GDM1 (cell line): ENCODE measurements at places on chromosomes 11 and 22.

GRCh38 chr11:88604260-88604659 is 266.7 kb upstream of the CTSC start:
- DNase-seq = no peak

GRCh38 chr11:130486987-130487923 is 38.8 kb downstream of the ADAMTS15 start:
- no peak for DNase-seq

DNA sequence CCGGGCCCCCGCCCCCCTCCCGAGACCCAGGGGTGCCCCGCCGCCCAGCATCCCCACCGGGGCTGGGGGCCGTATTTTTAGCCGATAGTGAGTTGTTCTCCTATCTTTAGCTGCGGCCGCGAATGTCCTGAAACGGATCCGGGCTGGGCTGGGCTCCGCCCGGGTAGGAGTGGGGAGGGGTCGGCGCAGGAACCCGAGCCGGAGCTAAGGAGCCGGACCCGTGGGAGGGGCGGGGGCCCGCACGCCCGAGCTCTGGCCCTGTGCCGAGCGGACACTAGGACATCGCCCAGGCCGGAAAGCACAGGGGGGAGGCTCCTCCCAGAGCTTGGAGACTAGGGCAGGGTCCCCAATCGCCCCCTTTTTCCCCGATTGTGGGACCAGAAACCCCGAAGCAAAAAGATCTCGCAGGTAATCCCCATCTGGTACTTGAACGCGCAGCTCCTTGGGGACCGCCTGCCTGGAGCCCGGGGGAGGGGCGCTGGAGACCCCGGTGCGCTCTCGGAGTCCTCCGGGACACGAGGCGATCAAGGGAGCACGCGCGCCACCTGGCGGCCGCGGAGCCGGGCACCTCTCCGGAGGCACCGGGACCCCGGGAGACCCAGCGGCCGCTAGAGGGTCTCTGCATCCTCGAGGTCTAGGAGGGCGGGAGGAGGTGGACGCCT is 669 bp downstream of the CDC42EP2 start:
- DNase-seq = peak; percentile 56

- no peak for DNase-seq
Measured at GRCh38 chr22:34255042-34255441, 334.8 kb upstream of the LARGE1 start.

DNA sequence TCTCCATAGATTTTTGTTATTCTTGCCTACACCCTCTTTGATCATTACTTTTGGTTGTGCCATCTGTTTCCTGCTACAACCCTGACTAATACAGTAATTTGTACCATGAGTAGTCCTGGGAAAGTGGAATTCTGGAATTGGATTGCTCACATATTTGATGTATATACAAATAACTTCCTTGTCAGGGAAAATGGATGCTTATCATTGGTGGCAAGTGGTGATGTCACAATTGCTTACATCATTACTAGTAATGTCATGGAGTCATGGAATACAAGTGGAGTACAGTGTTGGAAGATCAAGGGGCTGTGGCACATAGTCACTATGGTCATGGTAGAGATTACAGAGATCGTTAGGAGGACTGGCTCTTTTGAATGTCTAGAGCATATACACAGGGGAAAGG is 24.4 kb downstream of the AASDHPPT start:
- no peak for DNase-seq

DNA sequence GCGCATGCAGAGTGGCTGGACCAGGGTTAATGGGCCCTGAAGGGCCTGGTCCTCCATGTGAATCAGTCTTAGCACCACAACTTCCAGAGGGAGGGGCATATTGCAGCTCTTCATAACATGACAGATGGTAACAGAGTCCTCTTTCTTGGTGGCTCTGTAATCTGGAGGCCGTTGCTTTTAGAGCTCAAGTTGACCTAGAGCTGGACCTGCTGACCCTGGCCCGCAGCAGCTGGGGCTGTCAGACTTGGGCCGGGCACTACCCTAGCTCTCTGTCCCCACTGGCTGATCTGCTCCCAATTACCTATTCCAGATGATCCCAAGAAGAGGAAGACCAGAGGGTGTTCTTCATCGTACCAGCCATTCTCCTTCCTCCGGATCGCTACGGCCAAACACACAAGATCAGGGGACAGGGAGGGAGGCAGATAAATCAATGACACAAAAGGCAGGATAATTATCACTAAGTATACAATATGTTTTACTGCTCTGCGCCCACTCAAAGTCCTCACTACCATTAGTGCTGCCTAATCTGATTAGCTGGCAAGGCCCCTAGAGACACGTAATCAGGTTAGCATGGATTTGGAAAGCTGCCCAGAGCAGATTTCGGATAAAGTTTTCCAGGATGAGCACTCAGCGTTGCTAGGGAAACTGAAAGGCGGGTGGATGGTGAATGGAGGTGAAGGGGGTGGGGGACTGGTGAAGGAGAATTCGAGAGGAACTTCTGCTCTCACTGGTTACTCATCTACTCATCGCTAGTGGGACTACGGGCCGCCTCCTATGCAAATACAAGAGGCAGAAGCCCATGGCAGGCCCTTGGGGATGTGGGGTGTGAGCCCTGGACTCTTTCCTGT is 64.5 kb upstream of the PHOX2A start:
- no peak for DNase-seq

- no peak for DNase-seq
Measured at GRCh38 chr22:22770280-22770871, 117.2 kb upstream of the IGLL5 start.

- DNase-seq = no peak
Measured at GRCh38 chr11:133081730-133082452, 450.4 kb downstream of the OPCML start.

DNA sequence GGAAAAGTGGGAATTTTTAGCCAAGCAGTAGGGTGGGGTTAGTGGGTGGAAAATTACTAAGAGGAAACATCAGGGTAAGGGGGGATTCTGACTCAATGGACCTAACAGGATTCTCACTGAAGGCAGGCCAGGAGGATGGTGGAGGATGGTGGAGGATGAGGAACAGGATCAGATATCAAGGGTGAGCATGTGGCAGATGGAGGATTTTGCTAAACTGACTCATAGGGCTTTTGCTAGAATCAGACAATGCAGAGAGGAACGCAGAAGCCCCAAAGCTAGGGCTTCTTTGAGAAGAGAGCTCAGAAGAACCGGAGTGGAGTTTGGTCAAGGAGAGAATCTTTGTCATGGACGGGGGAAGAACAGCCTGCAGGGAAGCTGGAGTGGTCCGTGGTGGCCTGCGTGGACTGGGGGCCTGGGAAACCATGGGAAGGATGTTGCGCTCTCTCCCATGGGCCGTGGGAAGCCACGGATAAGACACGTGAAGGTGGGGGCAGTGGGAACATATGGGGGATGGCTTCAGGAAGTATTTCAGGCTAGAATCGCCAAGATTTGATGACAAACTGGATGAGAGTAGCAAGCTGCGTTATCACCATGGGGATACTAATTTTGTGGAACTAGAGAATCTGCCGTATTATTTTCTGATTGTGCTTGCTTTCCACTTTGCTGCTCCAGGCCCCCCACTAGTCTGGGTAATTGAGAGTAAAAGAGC is 165.2 kb downstream of the LDLRAD3 start:
- DNase-seq = no peak

DNA sequence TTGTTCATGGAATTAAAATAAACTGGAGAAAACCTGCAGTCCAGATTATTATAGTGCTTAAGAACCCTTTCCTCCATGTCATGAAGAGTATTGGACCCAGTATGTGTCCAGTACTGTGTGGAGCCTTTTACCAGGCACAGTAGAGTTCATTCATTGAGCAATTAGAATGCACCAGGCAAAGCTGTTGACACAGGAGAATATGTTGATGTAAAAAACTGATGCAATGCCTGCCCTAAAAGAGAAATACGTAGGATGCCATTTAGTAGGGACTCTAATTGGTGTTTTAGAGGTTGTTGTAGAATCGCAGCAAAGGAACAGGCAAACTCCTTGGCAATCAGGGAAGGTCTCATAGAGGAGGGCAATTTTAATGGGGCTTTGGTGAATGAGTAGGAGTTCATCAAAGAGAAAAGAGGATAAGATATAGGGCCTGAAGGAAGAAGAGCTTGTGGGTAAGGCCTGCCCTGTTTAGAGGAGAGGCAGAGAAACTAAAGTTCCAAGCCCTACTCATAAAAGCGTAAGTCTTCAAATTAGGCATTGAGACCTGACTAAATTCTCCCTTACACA is 126.4 kb downstream of the SEZ6L start:
- DNase-seq = no peak

GRCh38 chr22:49295465-49295743 is 532.3 kb downstream of the BRD1 start:
- no peak for DNase-seq

DNA sequence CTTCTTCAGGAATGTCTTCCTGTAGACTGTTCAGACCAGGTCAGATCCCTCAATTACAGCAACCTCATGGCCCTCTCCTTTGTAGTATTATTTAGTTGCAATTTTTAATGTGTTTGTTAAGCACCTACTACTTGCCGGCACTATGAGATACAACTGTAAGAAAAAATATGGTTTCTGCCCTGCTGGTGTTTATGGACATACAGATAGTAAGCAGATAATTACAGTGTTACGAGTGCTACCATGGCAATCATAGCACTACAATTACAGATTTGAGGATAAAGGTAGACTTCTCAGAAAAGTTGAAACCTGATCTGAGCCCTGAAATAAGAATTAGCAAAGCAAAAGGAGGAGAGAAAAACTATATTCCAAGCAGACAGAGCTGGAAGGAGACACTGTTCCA is 2.8 kb downstream of the LRRC51 start:
- DNase-seq = no peak

DNA sequence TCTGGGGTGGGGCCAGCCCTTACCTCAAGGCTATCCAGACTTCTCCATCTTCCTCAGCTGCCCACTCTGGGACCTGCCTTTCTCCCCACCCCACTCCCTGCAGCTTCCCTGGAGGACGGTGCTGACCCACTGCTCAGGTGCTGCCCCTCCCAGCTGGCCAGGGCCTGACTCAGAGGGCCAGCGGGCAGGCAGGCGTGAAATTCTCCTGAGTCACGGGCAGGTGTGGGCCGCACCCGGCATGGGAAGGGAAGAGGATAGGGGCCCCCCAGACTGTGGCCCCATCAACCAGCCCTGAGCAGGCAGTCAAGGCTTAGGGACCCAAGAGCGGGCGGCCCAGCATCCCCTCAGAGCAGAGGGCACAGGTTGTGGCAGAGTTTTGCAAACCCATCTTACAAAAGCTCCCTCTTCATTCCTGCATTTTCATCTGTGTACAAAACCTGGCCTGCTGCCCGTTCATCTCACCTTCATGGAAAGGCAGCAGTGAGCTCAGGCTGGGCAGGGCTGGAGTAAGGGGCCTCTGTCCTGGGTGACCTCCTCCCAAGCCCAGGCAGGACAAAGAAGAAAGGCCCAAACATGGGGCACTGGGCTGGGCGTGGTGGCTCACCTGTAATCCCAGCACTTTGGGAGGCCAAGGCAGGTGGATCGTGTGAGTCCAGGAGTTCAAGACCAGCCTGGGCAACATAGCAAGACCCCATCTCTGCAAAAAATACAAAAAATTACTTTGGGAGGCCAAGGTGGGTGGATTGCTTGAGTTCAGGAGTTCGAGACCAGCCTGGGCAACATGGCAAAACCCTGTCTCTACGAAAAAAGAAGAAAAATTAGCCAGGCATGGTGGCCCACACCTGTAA is 6.1 kb downstream of the RHOD start:
- DNase-seq = no peak

DNA sequence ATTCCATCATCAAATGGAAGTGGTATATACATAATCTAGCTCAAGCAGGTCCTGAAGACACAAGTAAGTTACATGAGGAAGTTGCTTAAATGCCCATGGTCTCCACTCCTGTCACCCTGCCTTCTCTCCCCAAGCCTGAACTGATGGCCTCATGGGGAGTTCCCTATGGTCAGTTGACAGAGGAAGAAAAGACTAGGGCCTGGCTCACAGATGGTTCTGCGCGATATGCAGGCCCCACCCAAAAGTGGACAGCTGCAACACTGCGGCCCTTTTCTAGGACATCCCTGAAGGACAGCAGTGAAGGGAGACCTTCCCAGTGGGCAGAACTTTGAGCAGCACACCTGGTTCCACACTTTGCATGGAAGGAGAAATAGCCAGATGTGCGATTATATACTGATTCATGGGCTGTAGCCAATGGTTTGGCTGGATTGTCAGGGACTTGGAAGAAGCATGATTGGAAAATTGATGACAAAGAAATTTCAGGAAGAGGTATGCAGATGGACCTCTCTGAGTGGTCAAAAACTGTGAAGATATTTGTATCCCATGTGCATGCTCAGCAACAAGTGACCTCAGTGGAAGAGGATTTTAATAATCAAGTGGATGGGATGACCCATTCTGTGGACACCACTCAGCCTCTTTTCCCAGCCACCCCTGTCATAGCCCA is 17.3 kb upstream of the CD82 start:
- DNase-seq = no peak

GRCh38 chr11:12282676-12283075 is 94.7 kb upstream of the PARVA start:
- no peak for DNase-seq

- no peak for DNase-seq
Measured at GRCh38 chr22:38186429-38186828, 4.8 kb upstream of the PLA2G6 start.

DNA sequence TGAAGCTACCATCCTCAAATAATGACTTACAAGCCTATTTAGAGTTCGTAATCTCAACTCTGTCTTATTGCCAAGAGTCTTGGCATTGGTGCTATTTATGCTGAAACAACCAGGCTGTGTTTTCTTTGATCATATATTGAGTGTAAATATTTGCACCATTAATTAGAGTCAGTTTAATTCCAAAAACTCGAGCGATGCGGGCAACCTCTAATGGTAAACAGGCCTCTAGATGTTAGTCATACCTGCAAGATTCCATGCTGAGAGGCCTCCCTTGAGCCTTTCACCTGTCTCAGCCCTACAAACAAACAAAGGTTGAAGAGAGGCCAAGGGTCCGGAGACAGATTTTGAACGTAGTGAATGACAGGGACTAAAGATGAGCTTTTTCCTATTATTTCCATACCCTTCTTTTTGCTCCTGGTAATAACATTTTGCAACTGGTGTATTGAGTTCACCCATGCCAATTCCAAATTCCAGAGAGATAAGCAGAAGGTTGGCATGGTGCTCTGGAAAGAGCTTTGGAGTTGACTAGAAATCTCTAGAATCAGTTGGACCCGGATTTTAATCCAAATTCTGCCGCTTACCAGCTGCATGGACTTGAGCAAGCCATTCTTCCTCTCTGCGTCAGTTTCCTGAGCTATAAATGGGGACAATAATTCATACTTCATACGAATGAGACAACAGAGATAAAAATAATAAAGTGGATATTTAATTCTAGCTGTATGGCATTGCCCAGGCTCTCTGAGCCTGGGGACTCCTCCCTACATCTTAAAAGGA is 99.1 kb upstream of the ANO1 start:
- DNase-seq = no peak

GRCh38 chr11:128806506-128807261 is 60.4 kb downstream of the KCNJ1 start:
- no peak for DNase-seq

DNA sequence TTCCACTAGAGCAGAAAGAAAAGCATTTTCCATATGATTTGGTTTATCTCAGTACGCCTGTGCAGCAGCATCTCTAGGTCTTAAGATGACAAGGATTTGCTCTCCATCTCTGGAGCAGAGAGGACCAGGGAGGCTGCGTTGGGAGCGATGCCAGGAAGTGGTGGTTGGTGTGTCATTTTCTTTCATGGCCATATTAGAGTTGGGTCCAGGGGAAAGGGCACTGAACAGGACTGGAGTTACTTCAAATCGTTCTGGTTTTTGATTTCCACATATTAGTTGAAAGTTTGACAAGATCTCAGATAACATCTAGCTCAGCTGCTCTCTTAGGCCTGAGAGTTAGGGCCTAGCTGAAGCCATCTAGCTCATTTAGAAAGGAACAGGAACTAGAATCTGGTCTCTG is 157.7 kb downstream of the ADAMTS15 start:
- no peak for DNase-seq

- no peak for DNase-seq
Measured at GRCh38 chr11:110782616-110783015, 70.4 kb upstream of the ARHGAP20 start.

- no peak for DNase-seq
Measured at GRCh38 chr11:116697011-116697410, 75.8 kb downstream of the BUD13 start.
